ENCODE measurements at places on chromosomes 7 and 10. TPM values are rescaled to one million over a fixed set of nuclear protein-coding genes. Genes with fewer than 3 reads are reported as not detected.

The ARHGAP22 gene
- 0.66 TPM for total RNA-seq

DNA sequence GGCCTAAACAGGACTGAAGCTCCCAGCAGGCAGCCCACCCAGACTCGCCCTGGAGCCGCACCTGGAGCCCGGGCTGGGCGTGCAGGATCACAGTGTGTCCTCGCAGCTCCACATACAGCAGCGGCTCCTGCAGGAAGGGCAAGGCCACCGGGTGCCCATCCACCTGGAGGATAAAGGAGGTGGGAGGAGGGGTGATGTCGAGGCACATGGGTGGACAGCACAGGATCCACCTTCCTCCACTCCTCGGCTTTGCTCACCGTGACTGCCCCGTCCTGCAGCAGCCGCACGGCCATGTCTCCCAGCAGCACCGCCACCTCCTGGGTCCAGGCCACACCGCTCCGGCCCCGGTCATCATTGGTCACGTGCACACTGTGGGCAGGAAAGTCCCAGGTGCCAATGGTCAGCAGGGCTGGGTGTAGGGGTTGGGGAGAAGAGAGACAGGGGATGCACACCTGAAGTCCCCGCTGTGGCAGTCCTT is 16.8 kb downstream of the ATP6V1F start:
- no peak for DNase-seq
- H3K36me3 ChIP-seq = no peaks in the 10 kb centered on the region
- H3K27ac ChIP-seq = no peak overlapping the region
- H3K4me1 ChIP-seq = no peaks in the 10 kb centered on the region
- H3K27me3 ChIP-seq = peaks cover 2% of the 10 kb centered on the region

DNA sequence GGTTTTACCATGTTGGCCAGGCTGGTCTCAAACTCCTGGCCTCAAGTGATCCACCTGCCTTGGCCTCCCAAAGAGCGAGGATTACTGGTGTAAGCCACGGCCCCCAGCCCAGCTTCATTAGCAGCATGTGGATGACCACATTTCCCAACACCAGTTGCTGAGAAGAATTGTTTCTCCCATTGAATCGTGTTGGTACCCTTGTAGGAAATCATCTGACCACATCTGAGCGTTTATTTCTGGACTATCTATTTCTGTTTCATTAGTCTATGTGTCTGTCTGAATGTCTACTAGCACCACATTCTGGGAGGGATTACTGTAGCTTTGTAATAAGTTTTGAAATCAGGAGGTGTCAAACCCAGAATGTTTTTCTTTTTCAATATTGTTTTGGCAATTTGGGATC is 89.6 kb downstream of the LCOR start:
- peaks cover 33% of the 10 kb centered on the region for H3K4me1 ChIP-seq
- no peak overlapping the region for H3K27ac ChIP-seq
- no peak for DNase-seq
- no peak overlapping the region for H3K4me3 ChIP-seq
- peaks cover 3% of the 10 kb centered on the region for H3K36me3 ChIP-seq

GRCh38 chr7:149624006-149624405 is 126.4 kb upstream of the ZNF746 start:
- H3K36me3 ChIP-seq = peaks cover 26% of the 10 kb centered on the region
- peaks cover 32% of the 10 kb centered on the region for H3K4me1 ChIP-seq
- H3K27ac ChIP-seq = peak overlapping the region; percentile 86
- peak; percentile 31 for DNase-seq
- peaks cover 6% of the 10 kb centered on the region for H3K27me3 ChIP-seq

DNA sequence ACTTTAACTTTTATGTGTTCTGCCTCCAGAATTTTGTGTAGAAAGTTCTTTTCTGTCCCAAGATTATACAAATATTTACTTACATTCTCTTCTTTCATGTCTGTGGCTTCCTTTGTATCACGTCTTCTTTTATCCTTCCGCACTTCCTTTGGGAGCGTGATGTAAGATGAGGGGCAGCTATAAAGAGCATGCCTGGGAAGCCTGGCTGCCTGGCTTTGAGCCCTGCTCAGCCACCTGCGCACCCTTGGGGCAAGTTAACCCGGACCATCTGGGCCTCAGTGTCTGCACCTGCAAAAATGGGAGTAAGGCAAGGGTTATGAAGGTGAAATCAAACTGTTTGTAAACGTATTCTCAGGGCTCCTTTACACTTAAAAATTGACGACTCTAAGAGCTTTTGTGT is 25.2 kb downstream of the PALD1 start:
- no peaks in the 10 kb centered on the region for H3K36me3 ChIP-seq
- no peaks in the 10 kb centered on the region for H3K27me3 ChIP-seq
- no peak overlapping the region for H3K27ac ChIP-seq

GRCh38 chr10:6402349-6402709 is 177.7 kb downstream of the PRKCQ start:
- H3K27me3 ChIP-seq = peaks cover 4% of the 10 kb centered on the region
- no peak overlapping the region for H3K4me3 ChIP-seq
- peaks cover 31% of the 10 kb centered on the region for H3K4me1 ChIP-seq
- peaks cover 2% of the 10 kb centered on the region for H3K36me3 ChIP-seq
- DNase-seq = no peak
- H3K27ac ChIP-seq = no peak overlapping the region

The TMEM270 gene
- total RNA-seq = not detected

GRCh38 chr7:152762056-152762455 is 2.5 kb downstream of the ACTR3B start:
- peaks cover 21% of the 10 kb centered on the region for H3K4me1 ChIP-seq
- no peak overlapping the region for H3K27ac ChIP-seq
- DNase-seq = no peak
- H3K27me3 ChIP-seq = peaks cover 2% of the 10 kb centered on the region
- H3K36me3 ChIP-seq = no peaks in the 10 kb centered on the region

The NRCAM gene
- total RNA-seq = 0.21 TPM

The CHCHD3 gene
- 76.8 TPM for total RNA-seq

The GIMAP7 gene
- total RNA-seq = 46.9 TPM

- no peak overlapping the region for H3K27ac ChIP-seq
- no peak overlapping the region for H3K4me3 ChIP-seq
- peaks cover 18% of the 10 kb centered on the region for H3K27me3 ChIP-seq
- no peaks in the 10 kb centered on the region for H3K36me3 ChIP-seq
These were observed 215.7 kb upstream of the INHBA start for GRCh38 chr7:41918597-41918996.

GRCh38 chr10:73756183-73756582 is 12.0 kb downstream of the SEC24C start:
- DNase-seq = no peak
- no peak overlapping the region for H3K4me3 ChIP-seq
- no peaks in the 10 kb centered on the region for H3K27me3 ChIP-seq
- H3K36me3 ChIP-seq = peaks cover 43% of the 10 kb centered on the region
- H3K4me1 ChIP-seq = peaks cover 42% of the 10 kb centered on the region

- no peaks in the 10 kb centered on the region for H3K36me3 ChIP-seq
- H3K27me3 ChIP-seq = no peaks in the 10 kb centered on the region
These were observed 37.0 kb upstream of the GLCCI1 start for GRCh38 chr7:7931626-7932025.

- H3K4me3 ChIP-seq = no peak overlapping the region
- no peaks in the 10 kb centered on the region for H3K36me3 ChIP-seq
- H3K27me3 ChIP-seq = peaks cover 2% of the 10 kb centered on the region
- DNase-seq = no peak
- peaks cover 8% of the 10 kb centered on the region for H3K4me1 ChIP-seq
These were observed 29.0 kb upstream of the SOSTDC1 start for GRCh38 chr7:16494551-16494950.

DNA sequence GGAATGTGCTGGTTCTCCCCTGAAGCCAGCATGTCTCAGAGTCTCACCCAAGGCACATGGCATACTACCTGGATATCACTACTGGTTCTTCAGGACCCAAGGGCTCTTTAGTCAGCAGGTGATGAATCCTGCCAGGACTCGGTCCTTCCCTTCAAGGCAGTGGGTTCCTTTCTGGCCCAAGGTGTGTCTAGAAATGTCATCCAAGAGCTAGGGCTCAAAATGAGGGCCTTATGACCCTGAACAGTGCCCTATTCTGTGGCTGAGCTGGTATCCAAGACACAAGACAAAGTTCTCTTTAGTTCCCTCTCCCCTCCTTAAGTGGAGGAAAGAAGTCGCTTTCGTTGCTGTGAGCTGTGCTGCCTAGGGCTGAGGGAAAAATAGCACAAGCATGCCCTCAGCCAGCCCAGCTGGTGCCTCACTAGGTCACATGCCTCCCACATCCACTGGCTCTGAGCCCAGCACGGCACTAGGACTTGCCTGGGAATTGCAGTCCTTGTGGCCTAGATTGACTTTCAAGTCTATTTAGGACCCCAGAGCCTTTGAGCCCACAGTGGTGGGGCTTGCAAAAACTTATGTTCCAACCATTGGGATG is 106.0 kb downstream of the BMS1 start:
- H3K4me1 ChIP-seq = no peaks in the 10 kb centered on the region
- H3K27ac ChIP-seq = no peak overlapping the region
- H3K27me3 ChIP-seq = peaks cover 5% of the 10 kb centered on the region
- DNase-seq = no peak

DNA sequence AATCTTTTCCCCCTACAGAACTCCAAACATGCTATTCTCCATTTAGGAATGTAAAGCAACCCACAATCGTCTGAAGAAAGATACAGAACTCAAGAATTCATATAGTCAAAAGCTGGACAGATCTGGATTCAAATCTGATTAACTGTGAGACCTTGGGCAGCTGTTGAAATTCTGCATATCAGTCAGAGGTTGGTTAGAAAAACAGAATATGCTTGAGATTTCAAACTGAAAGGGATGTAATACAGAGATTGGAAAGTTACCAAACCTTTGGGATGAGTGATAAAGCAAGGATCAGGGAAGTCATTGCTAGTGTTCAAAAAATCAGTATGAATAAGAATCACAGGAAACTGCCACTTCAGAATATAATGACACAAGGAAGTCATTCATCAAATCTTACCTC is 406.6 kb downstream of the HTR7 start:
- DNase-seq = no peak
- H3K27ac ChIP-seq = no peak overlapping the region
- no peaks in the 10 kb centered on the region for H3K4me1 ChIP-seq
- no peak overlapping the region for H3K4me3 ChIP-seq
- H3K36me3 ChIP-seq = no peaks in the 10 kb centered on the region

GRCh38 chr7:108001764-108002725 is 916 bp downstream of the LAMB1 start:
- peak overlapping the region; percentile 62 for H3K4me3 ChIP-seq
- H3K27me3 ChIP-seq = peaks cover 62% of the 10 kb centered on the region
- H3K36me3 ChIP-seq = no peaks in the 10 kb centered on the region
- no peak for DNase-seq

GRCh38 chr10:31136930-31137885 is 105.5 kb upstream of the ZNF438 start:
- peak overlapping the region; percentile 76 for H3K27ac ChIP-seq
- H3K27me3 ChIP-seq = no peaks in the 10 kb centered on the region
- peaks cover 53% of the 10 kb centered on the region for H3K4me1 ChIP-seq

DNA sequence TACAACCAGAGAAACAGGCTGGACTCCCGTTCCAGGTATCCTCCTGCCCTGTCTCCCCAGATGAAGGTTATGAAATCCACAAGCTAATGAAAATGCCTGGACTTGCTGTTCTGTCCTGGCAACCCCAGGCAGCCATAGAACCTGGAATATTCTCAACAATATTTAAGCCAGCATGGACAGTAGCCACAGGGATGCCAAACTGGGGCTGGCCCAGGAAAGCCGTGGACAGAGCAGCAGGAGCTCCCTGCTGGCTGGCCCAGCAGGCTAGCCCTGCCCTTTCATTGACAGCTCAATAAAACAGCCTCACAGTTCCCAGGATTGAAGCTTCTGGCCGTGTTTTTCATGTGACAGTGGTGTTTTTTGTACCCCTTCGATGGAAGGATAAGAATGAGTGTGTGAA is 230.6 kb downstream of the BMPER start:
- H3K4me1 ChIP-seq = no peaks in the 10 kb centered on the region
- H3K4me3 ChIP-seq = no peak overlapping the region
- H3K27me3 ChIP-seq = no peaks in the 10 kb centered on the region

DNA sequence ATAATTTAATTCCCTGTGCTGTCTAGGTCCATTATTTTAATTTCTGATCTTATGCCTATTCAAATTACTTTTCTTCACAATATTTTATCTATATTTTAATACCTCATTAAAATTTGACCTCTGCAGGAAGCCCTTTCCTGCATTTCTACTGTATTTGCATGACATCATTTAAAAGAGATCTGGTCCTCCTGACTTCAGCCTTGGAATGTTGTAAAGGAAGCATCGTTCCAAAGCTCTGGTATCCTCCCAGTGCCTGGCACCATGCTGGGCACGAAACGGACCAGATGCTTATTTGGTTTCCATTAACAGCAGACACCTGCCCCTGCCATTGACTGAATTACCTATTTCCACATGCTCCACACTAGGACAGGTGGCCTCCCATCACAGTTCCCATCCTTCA is 247.5 kb downstream of the KLF6 start:
- no peaks in the 10 kb centered on the region for H3K36me3 ChIP-seq
- H3K27ac ChIP-seq = no peak overlapping the region
- H3K27me3 ChIP-seq = peaks cover 8% of the 10 kb centered on the region
- H3K4me1 ChIP-seq = peaks cover 6% of the 10 kb centered on the region
- no peak overlapping the region for H3K4me3 ChIP-seq

The GPR26 gene
- total RNA-seq = not detected

The CHAT gene
- 0.54 TPM for total RNA-seq

DNA sequence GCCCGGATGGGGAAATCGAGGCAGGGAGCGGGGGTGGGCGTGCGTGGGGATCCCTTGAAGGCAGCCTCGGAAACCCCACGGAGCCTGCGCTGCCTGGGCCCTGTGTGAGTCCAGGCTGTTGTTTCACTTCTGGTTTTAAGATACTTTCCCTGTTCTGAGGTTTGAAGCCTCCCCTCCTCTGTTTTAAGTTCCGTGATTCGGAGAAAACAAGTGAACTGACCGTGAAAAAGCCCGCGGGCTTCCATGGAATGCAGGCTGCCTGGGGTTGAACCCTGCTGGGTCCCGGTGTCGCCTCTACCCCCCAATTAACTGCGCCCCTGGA is 401 bp downstream of the LRRC27 start:
- peak overlapping the region; percentile 96 for H3K27ac ChIP-seq
- peaks cover 58% of the 10 kb centered on the region for H3K4me1 ChIP-seq
- H3K36me3 ChIP-seq = peaks cover 19% of the 10 kb centered on the region
- peaks cover 3% of the 10 kb centered on the region for H3K27me3 ChIP-seq
- peak; percentile 26 for DNase-seq

- peaks cover 64% of the 10 kb centered on the region for H3K4me1 ChIP-seq
- H3K4me3 ChIP-seq = no peak overlapping the region
- peaks cover 2% of the 10 kb centered on the region for H3K27me3 ChIP-seq
- peaks cover 4% of the 10 kb centered on the region for H3K36me3 ChIP-seq
These were observed 94.6 kb upstream of the SMNDC1 start for GRCh38 chr10:110399106-110399964.
